Activated CD4-positive, alpha-beta T cell treated with anti-CD3 and anti-CD28 coated beads for 4 hours (primary cell): ENCODE measurements at places on chromosomes 7 and 10.

GRCh38 chr10:34297541-34298345 is 517.4 kb downstream of the PARD3 start:
- no peak for DNase-seq

DNA sequence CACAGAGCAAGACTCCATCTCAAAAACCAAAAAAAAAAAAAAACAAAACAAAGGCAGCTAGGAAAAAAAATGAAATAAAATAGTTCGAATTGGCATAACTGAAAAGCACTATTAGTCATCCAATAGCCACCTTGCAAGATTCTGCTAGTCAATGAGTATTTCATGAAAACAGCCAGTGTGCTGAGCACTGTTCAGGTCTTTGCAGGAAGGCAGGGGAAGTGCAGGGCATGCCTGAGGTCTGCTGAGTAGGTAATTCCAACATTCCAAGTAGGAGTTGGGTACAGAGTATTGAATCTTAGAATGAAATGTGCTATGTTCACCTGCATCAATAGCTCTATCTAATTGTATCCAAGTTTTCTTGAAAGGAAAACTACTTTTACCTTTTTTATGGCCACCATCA is 22.9 kb downstream of the ABRAXAS2 start:
- no peak for DNase-seq

DNA sequence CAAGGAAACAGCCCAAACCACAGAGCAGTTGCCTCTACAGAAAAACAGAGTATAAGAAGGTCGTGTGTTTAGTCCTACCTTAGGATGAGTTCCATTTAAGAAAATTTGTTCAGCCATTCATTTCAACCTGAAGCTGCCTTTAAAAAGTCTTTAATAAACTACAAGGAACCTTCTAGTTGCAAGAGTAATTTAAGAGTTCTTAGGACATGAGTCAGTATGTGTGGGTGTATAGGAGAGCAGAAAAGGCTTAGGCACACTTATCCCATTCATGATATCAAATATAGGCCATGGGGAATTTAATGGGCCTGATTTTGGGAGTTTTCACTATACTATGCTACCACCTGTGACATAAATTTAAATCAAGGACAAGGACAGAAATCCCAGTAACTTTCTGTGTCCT is 496.8 kb downstream of the TFEC start:
- no peak for DNase-seq

- DNase-seq: no peak
These were observed 16.9 kb downstream of the LHPP start for GRCh38 chr10:124478515-124478914.

GRCh38 chr10:97280783-97281182 is 11.7 kb downstream of the ARHGAP19 start:
- no peak for DNase-seq

- no peak for DNase-seq
These were observed 67.3 kb downstream of the AHR start for GRCh38 chr7:17365775-17366174.

DNA sequence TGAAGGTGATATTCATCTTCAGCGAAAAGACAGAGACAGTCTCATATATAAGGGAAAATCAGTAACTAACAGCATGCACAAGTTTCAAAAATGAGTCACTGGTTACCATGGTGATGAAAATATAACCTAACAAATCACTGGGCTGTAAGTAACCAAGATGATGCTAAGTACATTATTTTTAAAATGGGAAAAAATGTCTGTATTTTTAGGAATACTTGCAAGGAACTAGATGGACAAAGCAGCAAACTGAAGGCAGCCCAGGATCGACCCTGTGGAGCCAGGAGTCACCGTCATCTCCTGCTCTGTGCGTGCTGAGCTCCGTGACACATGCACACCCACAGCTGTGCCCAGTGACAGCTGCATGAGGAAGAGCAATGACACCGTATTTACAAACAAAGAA is 137.3 kb downstream of the ELMO1 start:
- DNase-seq: peak; percentile 16

DNA sequence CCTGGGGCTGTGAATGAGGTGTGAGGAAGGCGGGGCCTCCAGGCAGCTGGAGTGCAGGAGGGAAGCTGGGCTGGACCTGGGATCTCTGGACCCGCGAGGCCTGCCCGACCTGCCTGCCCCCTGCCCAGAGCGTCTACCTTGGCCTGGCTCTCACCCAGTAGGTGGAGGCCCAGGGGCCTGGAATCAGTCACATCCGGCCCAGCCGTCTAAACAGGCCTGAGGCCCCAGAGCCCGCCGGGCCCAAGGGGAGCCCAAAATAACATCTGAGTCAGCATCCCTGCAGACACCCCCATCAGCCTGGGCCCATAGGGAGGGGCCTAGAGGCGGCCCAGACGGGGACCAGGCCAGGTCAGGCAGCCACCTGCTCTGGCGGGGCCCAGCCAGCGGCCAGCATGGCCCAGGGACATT is 15.1 kb upstream of the ELN start:
- no peak for DNase-seq

DNA sequence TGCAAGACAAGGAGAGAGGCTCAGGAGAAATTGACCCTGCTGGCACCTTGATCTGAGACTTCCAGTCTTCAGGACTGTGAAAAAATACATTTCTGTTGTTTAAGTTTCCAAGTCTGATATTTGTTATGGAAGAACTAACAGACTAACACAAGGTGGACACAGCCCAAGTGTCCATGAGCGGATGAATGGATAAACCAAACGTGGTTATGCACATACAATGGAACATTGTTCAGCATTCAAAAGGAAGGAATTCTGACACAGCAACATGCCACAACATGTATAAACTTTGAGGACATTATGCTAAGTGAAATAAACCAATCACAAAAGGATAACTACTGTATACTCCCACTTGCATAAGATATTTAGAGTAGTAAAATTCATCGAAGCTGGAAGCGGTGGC is 76.5 kb downstream of the FAM13C start:
- DNase-seq: no peak

DNA sequence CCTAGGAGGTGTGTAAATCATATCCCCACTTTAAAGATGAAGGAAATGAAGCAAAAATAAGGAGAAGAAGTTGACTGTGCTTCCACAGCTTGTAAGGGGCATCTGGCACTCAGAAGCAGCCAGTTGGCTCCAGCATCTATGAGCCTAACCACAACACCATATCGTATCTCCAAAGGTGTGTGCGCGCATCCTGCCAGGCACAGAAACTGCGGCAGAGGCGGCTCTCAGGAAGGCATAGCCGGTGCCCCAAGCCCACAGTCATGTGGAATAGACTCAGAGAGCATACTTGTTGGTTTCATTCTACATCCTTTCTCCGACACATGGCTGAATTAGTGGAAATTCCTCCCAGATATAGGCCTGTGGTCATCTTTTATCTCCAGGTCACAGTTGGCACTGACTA is 423.9 kb downstream of the CALN1 start:
- DNase-seq: no peak
